ENCODE measurements at places on chromosomes 12 and 14.

- DNase-seq, result no peak
Observed at GRCh38 chr12:509500-509899, 49.8 kb downstream of the B4GALNT3 start.

- DNase-seq, result no peak
Observed at GRCh38 chr14:104226421-104227383, 88.3 kb downstream of the KIF26A start.

GRCh38 chr14:34873589-34874385 is 1.4 kb downstream of the BAZ1A start:
- DNase-seq, result peak; percentile 89

DNA sequence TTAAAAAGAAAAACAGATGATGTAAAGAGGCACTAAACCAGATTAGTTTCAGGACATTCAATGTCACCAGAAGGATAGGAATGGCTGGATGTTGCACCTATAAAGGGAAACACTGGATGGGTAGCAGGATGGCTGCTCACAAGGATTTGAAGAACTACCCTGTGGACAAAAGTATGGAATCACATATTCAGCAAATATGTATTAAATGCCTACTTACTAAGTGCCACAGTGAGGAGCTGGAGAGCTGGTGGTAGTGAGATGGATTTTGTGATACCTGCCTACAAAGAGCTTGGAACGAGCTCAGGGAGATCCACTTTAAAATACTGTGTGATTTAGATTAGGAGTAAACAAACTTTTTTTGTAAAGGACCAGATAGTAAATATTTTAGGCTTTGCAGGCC is 316.2 kb downstream of the PAWR start:
- no peak for DNase-seq
